Activated T-helper 9 cell treated with anti-CD3 and anti-CD28 coated beads, Interleukin-2, amount 50 U/mL, for 16 hours (primary cell): ENCODE measurements at places on chromosomes 2 and 18.

- DNase-seq = no peak
These were observed 268.4 kb downstream of the METTL4 start for GRCh38 chr18:2302628-2303516.

GRCh38 chr2:142857256-142858164 is 20.0 kb upstream of the KYNU start:
- no peak for DNase-seq

GRCh38 chr2:232487385-232488096 is at the start of gene ECEL1:
ECEL1 (minus strand) TSS chr2:232487834; CDS start chr2:232486653, 1,181 bp downstream.
- no peak for DNase-seq

DNA sequence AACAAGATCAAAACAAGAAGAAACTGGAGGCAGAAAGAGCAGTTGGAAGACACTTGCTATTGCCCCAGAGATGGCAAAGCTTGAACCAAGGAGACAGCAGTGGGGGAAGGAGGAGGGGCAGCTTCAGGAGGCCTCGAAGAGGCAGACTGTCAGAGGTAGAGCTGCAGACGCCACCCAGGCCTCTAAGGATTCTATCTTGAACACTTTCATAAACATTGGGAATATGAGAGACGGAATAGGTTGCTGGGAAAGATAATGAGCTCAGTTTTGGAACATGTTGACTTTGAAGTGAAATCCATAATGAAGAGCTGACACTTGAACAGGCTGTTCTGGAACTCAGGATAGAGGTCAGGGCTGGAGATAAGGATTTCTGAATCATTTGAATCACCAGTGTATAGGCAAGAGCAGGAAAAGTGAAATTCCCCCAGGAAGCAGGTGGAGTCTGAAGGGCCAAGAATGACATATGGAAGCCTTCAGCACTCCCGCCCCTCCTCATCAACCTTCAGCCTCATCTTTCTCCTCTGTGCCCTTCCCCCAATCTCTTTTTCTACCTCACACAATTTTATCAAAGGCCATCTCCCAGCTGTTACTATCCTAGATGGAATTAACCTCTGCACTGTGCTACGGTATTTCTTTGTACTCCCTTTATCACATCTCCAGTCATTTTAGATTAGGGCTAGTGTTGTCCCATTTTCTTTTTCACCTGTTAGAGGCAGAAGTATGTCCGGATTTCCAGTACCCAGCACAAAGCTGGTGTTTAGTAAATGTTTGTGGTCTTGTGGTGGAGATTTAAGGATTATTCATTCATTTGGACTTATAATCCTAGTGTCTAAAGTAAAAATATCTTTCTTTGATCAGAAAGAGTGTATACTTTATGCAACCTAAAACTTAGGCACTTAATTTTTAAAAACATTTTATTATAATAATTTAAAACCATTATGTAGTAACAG is 47.5 kb upstream of the RTN4 start:
- DNase-seq = no peak

GRCh38 chr2:39718483-39718882 is 52.8 kb downstream of the TMEM178A start:
- no peak for DNase-seq

DNA sequence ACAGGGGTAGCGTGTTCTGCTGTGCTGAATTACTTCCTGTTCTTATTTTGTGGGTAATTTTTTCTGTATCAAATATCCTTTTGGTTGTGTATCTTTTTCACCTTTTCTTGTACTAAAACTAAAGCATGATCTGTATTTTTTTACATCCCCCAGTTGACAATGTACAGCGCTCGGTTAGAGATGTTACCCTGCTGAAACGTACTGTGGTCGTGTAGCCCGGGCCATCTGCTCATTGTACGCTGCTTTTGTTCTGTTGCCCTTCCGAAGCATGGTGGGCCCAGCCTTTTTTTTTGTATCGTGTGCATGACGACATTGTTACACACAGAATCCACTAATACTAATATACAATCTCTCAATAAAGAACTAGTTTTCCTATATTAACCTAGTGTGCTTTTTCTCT is 233.1 kb downstream of the HAUS1 start:
- DNase-seq = no peak

- no peak for DNase-seq
These were observed 679.2 kb downstream of the CNTNAP5 start for GRCh38 chr2:124704071-124704925.

GRCh38 chr2:36376319-36376765 is 20.8 kb downstream of the CRIM1 start:
- no peak for DNase-seq

GRCh38 chr2:190501702-190502407 is 32.7 kb downstream of the NEMP2 start:
- no peak for DNase-seq

DNA sequence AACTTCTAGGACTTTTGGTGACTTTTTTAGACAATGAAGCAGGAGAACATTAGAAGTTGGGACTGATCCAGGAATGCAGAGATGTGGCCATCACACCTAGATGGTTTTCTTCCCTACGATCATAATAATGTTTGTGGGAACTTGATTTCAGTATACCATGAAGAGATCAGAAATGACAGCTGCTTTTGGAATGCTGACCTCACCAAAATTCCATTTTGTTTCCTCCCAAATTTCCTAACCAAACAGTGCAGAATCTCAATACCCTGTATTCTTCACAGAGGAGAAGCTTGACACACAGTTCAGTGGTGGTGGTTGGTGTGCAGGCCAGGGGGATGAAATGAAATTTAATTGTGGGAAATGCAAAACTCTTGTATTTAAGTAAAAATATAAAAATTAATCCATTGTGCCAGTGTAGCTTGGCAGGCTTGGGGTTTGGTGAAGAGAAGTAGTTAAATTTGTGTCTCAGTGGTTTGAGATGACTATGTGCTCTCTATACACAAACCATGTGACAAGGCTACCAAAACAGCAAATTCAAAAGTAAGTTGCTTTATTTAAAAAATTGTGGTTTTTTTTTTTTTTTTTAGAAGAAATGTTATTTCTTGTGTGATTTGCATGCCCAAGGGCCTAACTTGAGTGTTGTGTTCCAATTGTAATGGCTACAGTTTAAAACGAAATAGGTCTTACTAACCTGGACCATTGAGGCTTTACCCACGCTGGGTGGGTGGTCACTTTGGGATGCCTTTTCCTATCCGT is 252.4 kb downstream of the LPIN1 start:
- no peak for DNase-seq

GRCh38 chr2:23649303-23649702 is 264.3 kb downstream of the KLHL29 start:
- DNase-seq = no peak
